Stimulated activated CD4-positive, alpha-beta T cell treated with anti-CD3 and anti-CD28 coated beads, Interleukin-1b, Interleukin-23, amount 100 ng/mL, for 1 hour (primary cell): ENCODE measurements at places on chromosomes 7 and 10.

DNA sequence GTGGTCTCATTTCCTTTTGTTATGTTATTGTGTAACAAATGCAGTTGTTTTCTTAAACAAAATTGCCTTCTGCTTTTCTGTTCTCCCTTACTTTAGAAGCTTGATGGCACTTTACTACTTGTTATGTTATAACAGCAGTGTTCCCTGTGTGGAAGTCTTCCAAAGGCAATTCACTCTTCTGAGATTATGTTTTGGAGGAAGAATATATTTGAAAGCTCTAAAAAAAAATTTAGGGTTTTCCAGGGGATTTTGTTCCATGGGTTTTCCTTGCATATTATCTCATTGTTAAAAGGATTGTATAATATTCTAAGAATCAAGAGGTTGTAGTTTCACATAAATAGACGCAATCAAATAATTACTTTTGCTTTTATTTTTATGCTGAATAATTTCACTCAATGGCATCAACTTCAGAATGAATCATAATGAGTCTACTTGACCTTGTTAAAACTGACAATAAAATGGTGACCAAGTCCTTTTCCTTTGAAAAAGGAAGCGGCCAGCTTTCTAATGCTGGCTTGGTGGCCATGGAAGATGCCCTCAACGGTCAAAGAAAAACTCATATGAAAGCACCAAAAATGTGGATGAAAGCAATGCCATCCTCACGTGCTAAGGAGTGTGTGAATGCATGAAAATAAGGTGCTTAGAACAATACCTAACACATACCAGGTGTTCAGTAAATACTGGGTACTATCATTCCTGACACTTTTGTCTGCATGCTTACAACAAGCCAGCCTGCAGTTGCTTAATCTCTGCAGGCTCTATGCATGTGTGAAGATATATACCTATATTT lies 92.4 kb upstream of the KLF6 start:
- DNase-seq: no peak

DNA sequence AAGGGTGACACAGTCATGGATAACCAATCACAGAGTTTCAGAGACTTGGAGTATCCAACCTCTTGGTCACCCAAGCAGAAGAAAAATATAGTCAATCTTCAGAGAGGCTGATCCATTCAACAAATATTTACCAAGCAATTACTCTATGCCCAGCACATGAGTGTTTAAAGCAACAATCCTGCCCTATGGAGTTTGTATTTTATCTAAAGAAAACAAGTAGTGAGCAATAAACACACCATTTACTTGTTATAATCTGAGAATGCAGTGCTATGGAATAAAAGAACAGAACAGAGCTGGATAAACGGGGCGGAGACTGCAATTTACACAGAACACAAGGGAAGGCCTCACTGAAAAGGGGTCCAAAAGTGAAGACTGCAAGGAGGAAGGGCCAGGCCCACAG lies 63.8 kb downstream of the GRB10 start:
- DNase-seq: no peak

GRCh38 chr7:92798517-92799249 lies 37.7 kb downstream of the CDK6 start:
- DNase-seq: no peak

GRCh38 chr10:88522715-88523114 lies 60.4 kb downstream of the RNLS start:
- DNase-seq: no peak

DNA sequence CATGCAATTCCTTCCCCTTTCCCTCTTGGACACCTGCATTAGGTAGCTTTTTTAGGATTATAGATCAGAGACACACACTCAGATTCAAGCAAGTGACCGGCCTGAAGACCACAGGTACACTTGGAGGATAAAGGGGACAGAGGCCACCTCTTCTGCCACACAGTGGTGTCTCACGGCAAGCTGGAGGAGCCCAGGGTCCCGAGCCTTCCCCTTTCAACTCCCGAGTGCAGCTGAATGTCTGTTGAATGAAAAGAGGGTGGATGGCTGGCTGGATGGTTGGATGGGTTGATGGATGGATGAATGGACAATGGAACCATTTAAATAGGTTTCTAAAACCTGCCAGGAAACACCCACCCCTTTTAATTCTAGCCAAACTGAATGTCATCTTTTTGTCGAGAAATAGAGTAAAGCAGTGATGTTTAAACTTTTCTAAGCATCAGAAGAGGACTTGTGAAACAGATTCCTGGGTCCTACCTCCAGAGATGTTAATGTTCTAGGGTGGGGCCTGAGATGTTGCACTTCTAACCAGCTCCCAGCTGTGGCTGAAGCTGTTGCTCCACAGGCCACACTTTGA lies 49.2 kb upstream of the ZMIZ1 start:
- DNase-seq: no peak

GRCh38 chr10:47047577-47048525 lies 136.6 kb downstream of the PTPN20 start:
- peak; percentile 54 for DNase-seq

DNA sequence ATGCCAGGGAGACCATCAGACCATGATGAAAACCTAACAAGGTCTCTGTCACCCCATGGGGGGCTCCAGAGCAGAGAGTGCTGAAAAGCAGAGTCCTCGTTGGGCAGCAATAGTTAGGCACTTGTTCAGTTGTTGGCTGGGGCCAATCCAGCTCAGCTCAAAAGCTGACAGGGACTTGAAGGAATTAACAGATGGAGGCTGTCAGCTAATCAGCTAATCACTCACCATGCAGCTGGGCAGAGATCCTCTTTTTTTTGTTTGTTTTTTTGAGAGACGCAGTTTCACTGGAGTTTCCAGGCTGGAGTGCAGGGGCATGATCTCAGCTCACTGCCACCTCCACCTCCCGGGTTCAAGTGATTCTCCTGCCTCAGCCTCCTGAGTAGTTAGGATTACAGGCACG lies 18.1 kb downstream of the CEP55 start:
- no peak for DNase-seq

GRCh38 chr7:8089036-8089780 lies 120.6 kb downstream of the GLCCI1 start:
- DNase-seq: no peak

DNA sequence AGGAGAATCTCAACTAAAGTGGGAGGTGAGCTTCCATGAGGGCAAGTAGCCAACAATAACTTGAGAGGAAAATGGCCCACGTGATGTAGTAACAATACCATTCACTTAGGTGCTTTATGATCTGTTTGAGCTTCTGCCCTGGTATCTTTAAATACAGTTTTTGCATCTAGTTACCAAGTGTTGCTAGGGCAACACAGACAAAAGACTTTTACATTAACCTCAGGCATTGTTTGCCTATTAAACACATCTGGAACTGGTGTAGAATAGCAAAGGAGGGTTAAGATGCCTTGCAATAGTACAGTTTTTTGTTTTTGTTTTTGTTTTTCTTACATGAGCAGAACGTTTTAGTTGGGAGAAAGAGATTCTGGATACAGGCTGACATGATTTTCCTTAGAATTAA lies 97.7 kb upstream of the MTPN start:
- DNase-seq: no peak

DNA sequence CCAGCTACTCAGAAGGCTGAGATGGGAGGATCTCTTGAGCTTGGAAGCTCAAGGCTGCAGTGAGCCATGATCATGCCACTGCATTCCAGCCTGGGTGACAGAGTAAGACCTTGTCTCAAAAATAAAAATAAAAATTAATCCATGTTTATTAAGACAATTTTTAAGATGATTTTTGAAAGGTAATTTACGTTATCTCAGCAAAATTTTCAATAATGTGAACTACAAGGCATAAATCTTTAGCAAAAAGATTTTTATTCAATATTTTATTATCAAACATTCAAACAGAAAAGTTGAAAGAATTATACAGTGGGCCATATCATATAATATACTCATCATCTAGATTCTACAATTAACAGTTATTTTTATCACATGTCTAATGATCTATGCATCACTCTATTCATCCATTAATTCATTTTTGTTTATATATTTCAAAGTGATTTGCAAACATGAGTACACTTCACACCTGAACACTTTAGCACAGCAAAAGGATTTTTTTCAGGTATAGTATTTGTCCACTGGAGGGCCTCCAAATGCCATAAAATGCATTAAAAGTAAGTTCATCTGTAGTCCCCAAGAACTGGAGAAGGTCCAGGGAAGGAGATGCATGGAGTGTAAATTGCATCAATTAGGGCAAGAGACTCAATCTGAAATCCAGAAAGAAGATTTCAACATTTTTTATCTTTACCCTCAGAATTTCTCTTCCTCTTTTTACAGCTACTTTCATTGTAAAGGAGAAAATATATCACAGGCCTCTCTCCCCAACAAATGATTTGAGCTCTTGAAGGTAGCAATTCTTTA lies 38.6 kb upstream of the RSBN1L start:
- DNase-seq: no peak

- no peak for DNase-seq
Measured at GRCh38 chr10:24202181-24202570, 6.8 kb upstream of the KIAA1217 start.

- DNase-seq: no peak
Measured at GRCh38 chr10:27366769-27367168, 126.2 kb upstream of the ACBD5 start.

DNA sequence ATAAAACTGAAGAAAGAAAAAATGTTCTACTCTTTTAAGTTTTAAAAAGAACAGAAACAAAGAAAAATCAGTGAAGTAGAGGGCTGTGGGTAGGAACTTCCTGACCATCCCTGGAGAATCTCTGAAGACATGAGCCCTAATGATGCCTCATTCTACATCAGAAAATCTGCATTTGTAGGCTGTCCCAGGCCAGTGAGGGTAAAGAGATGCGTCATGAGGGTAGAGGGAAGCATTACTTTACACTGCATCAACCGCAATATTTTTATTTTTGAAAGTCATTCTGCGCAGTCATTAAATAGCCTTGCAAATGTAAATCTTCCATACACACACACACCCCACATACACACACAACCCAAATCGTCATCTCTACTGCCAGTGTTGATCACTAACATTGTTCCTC lies 82.1 kb upstream of the CABCOCO1 start:
- no peak for DNase-seq

DNA sequence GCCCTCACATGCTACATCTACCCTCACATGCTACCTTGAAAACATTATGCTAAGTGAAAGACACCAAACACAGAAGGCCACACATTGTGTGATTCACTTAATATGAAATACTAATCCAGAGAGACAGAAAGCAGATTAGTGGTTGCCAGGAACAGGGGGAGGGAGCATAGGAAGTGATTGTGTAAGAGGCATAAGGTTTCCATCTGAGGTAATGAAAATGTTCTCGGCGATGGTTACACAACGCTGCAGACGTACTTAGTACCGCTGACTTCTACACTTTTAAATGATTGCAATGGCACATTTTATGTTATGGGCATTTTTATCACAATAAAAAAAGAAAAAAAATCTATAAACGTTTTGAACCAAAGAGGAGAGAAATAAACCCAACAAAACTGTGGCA lies 742.3 kb downstream of the TYW1 start:
- DNase-seq: no peak

- no peak for DNase-seq
Measured at GRCh38 chr10:127447197-127447596, 101.9 kb upstream of the NPS start.

GRCh38 chr10:88038268-88038667 lies 174.8 kb downstream of the PTEN start:
- no peak for DNase-seq

DNA sequence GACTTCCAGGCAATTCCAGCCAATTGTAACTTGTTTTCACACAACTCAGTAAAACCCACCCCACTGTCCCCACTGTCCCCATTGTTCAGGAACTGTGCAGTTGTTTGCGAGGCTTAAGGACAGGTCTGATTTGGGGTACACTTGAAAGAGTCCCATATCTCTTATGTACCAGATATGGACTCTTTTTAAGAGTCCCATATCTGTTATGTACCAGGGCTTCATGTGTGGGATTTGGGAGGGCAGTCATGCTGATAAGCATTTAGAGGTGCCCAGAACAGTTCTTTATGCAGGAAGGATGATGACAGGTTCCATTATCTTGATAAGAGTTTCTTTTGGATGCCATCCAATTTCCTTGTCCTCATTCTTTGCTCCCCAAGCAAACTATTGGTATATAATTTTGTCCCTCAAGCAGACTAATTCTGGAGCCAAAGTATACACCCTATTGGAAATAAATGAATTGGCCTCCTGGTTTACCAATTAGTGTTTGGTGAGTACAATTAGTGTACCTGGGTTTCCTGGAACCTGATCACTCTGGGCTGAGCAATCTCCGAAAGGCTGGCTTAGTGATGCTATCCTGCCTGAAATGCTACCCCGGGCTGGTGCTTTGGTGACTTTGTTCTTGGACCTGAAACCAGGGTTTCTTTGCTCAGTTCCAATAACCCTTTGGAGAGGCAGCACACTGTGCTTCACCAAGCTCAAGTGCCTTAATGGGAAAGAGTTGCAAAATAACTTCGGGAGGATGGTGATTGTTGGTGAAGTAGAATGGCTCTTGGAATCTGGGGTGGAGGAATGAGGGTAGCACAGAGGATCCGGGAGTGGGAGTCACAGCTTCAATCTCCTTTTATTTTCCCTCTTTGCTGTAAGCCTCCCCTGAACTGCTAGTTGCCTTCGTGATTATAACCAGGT lies 6.2 kb upstream of the DMBT1 start:
- DNase-seq: no peak

DNA sequence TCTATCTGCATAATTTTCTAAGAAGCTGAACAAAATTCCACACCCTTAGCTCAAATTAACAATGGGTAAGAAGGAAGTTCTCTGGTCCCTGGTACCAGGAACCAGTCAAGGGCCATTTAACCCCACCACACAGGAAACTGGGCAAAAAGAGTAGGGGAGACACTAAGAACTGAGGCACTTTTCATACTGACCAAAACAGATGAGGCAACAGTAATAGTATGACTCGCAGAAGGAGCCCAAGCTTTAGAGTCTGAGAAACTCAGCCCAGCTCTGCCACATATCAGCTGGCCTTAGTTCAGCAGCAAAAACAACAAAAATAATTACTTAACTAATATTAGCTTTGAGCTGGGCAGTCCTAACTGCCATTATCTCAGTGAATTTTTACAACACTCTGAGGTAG lies 221.2 kb downstream of the FAM107B start:
- DNase-seq: no peak

GRCh38 chr7:74449809-74450397 lies 3.8 kb upstream of the GTF2IRD1 start:
- peak; percentile 27 for DNase-seq

DNA sequence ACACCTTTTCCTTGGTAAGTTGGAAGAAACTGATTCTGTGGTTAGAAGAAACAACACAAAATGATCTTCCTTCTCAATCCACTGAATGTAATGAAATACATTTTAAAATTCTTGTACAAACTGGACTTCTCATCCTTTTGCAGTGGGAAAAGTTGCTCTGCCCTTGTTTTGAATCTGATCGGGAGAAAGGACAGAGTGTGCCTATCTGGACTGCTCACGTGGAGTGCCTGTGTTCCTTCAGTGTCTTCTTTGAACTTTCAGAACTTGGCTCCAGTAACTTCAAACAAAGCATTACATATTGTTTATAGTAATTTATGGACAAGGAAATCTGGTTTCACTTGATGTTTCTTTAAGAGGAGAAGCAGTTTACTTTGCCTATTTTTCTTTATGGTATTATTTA lies 17.1 kb downstream of the SLC26A3 start:
- DNase-seq: no peak
